ENCODE measurements at places on chromosomes 2 and 18. TPM values are rescaled to one million over a fixed set of nuclear protein-coding genes. Genes with fewer than 3 reads are reported as not detected.

MPHOSPH10 gene
- total RNA-seq = 27.8 TPM

EPB41L3 gene
- 16.1 TPM for total RNA-seq

- H3K27ac ChIP-seq = no peak overlapping the region
- H3K36me3 ChIP-seq = no peaks in the 10 kb centered on the region
- no peak overlapping the region for H3K4me3 ChIP-seq
- H3K27me3 ChIP-seq = no peaks in the 10 kb centered on the region
Observed at GRCh38 chr2:43531251-43531650, 64.6 kb downstream of the THADA start.

GRCh38 chr2:190235101-190235500 lies 84.5 kb downstream of the HIBCH start:
- H3K27ac ChIP-seq = no peak overlapping the region
- no peaks in the 10 kb centered on the region for H3K4me1 ChIP-seq
- no peaks in the 10 kb centered on the region for H3K36me3 ChIP-seq

DNA sequence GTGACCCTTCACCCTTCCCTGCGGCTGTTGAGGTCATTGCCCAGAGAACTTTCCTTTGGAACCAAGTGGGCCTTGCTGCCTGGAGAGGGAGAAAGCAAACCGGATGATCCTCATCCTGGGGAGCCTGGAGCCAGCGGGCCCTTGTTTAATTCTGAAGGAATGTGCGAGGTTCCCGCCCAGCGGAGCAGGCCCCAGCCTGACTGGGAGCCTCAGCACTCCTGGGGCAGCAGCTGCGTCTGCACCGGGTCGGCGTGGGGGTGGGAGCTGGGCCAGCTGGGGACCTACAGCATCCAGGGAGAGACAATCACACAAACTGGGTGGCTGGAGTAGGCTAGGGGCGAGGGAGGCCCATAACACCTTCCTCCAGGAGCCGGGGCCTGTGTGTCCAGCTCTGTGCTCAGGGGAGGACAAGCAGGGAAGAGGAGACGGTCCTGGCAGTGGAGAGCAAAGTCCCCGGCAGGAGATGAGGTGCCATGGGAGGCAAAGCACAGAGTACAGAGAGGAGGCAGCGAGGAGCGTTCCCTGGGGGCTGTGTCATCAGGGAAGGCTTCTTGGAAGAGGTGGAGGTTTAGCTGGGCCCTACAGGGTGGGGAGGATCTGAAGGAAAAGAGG lies 61.9 kb upstream of the HAAO start:
- H3K27me3 ChIP-seq = no peaks in the 10 kb centered on the region
- DNase-seq = no peak
- no peaks in the 10 kb centered on the region for H3K36me3 ChIP-seq
- H3K4me3 ChIP-seq = no peak overlapping the region
- peak overlapping the region; percentile 45 for H3K27ac ChIP-seq

GRCh38 chr2:216713691-216714336 lies 18.5 kb upstream of the IGFBP5 start:
- H3K4me3 ChIP-seq = no peak overlapping the region
- no peaks in the 10 kb centered on the region for H3K27me3 ChIP-seq
- DNase-seq = no peak
- H3K27ac ChIP-seq = peak overlapping the region; percentile 67

- peaks cover 9% of the 10 kb centered on the region for H3K27me3 ChIP-seq
- H3K36me3 ChIP-seq = no peaks in the 10 kb centered on the region
- peak; percentile 23 for DNase-seq
- peak overlapping the region; percentile 69 for H3K4me3 ChIP-seq
- peaks cover 16% of the 10 kb centered on the region for H3K4me1 ChIP-seq
- H3K27ac ChIP-seq = peak overlapping the region; percentile 38
Observed at GRCh38 chr18:5630057-5630899, 86.5 kb upstream of the EPB41L3 start.

Data from gastrocnemius medialis (tissue), 4 donors.